T-helper 17 cell (primary cell): ENCODE measurements at places on chromosomes 4 and X.
A peak's percentile ranks its signal among the peaks of the same experiment; 100 is the strongest.

GRCh38 chrX:154333837-154334271 is 38.3 kb downstream of the TKTL1 start:
- no peaks in the 10 kb centered on the region for H3K36me3 ChIP-seq
- peak overlapping the region; percentile 86 for H3K27ac ChIP-seq
- peak overlapping the region; percentile 67 for H3K4me3 ChIP-seq
- H3K4me1 ChIP-seq, result peaks cover 10% of the 10 kb centered on the region

DNA sequence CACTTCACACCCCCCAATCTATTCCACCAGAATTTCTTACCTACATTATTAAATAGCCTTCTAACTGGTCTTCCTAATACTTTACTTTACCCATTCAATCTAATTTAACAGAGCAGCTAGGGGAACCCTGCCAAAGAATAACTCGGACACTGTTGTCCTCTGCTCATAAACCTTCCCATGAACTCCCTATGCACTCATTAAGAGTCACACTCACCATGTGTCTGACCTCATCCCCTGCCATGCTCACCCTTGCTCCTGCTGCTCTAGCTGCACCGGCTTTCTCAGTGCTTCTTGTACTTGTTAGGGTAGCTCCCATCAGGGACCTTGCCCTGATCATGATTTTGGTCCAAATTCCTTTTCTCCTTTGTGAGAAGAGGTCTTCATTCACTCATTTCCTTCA is 54.6 kb upstream of the GUCY1A1 start:
- no peaks in the 10 kb centered on the region for H3K36me3 ChIP-seq
- H3K27ac ChIP-seq, result no peak overlapping the region
- no peak overlapping the region for H3K4me3 ChIP-seq

GRCh38 chr4:4333265-4333706 is 43.2 kb downstream of the ZBTB49 start:
- no peaks in the 10 kb centered on the region for H3K36me3 ChIP-seq
- H3K4me3 ChIP-seq, result no peak overlapping the region

DNA sequence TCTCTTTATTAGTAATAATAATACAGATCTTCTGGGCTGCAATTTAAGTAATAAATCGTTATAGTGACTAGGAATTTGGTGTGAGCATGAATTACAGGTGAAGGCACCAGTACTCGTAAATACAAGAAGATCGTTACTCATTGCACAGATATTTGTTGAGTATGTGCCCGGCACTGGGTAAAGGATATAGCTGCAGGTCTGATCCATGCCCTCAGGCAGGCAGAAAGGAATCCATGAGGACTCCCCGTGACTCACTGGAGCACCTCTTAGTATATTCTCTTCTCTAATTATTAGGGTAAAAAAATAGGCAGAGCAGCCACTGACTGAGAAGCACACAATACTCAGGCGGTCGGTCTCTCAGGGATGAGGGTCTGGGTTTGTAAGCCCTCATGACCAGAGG is 868.3 kb downstream of the RAB28 start:
- H3K4me1 ChIP-seq, result no peaks in the 10 kb centered on the region
- no peak for DNase-seq
- no peak overlapping the region for H3K4me3 ChIP-seq
- peaks cover 2% of the 10 kb centered on the region for H3K36me3 ChIP-seq
- no peak overlapping the region for H3K27ac ChIP-seq

- peaks cover 52% of the 10 kb centered on the region for H3K4me1 ChIP-seq
- no peak for DNase-seq
- H3K36me3 ChIP-seq, result peaks cover 7% of the 10 kb centered on the region
- H3K27me3 ChIP-seq, result no peaks in the 10 kb centered on the region
- peak overlapping the region; percentile 83 for H3K27ac ChIP-seq
Measured at GRCh38 chr4:67522851-67523671, 22.2 kb downstream of the CENPC start.

DNA sequence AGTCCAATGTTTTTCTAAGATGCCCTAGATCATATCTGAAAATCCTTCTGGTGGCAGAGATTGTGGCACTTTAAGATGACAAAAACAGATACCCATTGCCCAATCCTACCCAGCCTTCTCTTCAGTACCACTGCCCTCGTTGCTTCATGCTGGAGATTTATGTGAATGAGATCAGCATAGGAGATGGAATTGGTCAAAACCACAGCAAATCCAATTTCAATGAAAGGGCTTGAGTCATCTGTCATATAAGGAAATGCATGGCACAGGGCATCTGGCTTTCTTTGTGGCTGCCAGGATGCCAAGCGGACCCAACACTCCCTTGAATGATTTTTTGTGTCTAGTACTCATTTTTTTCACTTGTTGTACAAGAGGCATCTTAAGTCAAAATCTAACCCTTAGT is 16.8 kb downstream of the AFF2 start:
- H3K27me3 ChIP-seq, result peaks cover 4% of the 10 kb centered on the region
- no peaks in the 10 kb centered on the region for H3K4me1 ChIP-seq
- no peak for DNase-seq
- H3K4me3 ChIP-seq, result no peak overlapping the region

- no peak for DNase-seq
- H3K36me3 ChIP-seq, result no peaks in the 10 kb centered on the region
- no peak overlapping the region for H3K4me3 ChIP-seq
- no peak overlapping the region for H3K27ac ChIP-seq
Measured at GRCh38 chrX:39805022-39805421, 292.7 kb downstream of the BCOR start.

DNA sequence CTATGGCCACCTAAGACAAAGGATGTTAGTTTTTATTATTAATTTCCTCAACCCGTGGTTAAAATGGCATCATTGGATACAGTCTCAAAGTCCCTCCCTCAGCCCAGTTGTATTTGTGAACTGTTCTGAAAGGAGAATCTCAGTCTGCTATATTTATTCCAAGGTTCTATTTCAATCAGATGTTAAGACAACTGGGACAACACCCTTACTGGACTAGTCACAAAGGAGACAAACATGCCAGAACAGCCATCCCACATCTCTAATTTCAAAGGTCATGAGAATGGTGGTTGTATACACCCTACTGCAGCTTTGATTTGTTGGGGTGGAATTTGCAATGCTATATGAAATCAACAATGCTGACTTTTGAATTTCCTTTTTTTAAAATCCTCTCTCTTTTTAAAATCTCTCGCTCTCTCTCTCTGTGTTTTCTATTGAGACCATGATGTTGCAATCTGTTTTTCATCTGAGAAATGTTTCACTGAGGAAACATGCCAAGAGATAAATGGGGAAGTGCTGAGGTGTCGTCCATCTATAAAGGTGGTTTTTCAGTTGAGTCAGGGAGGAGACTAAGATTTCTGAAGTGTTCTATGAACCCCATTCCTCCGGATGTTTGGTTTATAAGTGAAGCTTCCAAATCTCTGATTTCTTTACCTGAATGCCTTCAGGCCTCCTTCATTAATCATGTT is 201.5 kb upstream of the GATB start:
- peaks cover 2% of the 10 kb centered on the region for H3K27me3 ChIP-seq
- no peak overlapping the region for H3K27ac ChIP-seq
- peaks cover 4% of the 10 kb centered on the region for H3K36me3 ChIP-seq
- H3K4me3 ChIP-seq, result no peak overlapping the region
